Mucosa of descending colon (tissue), 3 donors: ENCODE measurements at places on chromosomes 3 and 15. TPM values are rescaled to one million over a fixed set of nuclear protein-coding genes. Genes with fewer than 3 reads are reported as not detected.

IL20RB gene
- total RNA-seq, result 1.2 TPM

TPRG1 gene
- total RNA-seq, result 1.4 TPM

CD86 gene
- 3.7 TPM for total RNA-seq

PCOLCE2 gene
- 8.4 TPM for total RNA-seq

EIF2B5 gene
- total RNA-seq, result 41.4 TPM
